ENCODE measurements at places on chromosomes 3 and 15.

- no peak for DNase-seq
Measured at GRCh38 chr3:14418296-14419250, 16.2 kb downstream of the SLC6A6 start.

- no peak for DNase-seq
Measured at GRCh38 chr15:98063315-98063714, 102.8 kb downstream of the ARRDC4 start.

GRCh38 chr3:148880681-148881080, 15.6 kb downstream of the CPA3 start:
- no peak for DNase-seq

DNA sequence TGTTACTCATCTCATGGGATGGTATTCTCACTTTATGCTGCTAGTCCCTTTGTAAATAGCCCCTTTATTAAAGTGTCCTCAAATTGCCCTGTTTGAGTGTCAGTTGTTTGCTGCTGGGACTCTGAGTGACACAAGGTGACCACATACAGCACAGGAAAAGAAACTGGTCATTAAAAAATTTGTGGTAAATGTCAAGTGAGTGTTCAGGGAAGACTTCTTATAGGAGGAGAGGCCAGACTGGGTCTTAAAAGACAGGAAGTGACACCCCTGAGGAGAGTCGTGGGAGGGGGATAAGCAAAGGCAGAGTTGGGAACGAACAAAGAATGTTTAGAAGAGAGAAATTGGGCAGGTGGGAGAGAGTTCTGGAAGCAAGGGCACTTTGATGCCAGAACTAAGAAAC, 35.2 kb downstream of the CCR3 start:
- DNase-seq = no peak

DNA sequence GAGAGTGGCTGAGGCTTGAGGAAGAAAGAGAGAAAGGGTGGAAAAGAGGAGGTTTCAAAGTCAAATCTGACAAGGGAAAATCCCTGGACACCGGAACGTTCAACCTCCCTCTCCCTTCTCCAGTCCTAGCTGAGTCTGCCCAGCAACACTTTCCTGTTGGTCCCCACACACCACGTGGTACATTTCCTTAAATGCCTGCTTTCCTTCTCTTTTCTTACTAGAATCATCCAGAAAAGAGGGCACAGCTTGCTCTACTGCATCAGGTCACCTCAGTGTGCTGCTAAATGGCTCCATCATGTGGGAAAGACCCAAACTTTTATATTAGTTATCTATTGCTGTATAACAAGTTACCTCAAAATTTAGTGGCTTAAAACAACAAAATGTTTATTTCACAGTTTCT, 181.2 kb downstream of the NECTIN3 start:
- DNase-seq = no peak

GRCh38 chr3:156317462-156318074, 197.2 kb downstream of the KCNAB1 start:
- no peak for DNase-seq

GRCh38 chr3:175659670-175660350, 800.7 kb downstream of the NAALADL2 start:
- DNase-seq = no peak

DNA sequence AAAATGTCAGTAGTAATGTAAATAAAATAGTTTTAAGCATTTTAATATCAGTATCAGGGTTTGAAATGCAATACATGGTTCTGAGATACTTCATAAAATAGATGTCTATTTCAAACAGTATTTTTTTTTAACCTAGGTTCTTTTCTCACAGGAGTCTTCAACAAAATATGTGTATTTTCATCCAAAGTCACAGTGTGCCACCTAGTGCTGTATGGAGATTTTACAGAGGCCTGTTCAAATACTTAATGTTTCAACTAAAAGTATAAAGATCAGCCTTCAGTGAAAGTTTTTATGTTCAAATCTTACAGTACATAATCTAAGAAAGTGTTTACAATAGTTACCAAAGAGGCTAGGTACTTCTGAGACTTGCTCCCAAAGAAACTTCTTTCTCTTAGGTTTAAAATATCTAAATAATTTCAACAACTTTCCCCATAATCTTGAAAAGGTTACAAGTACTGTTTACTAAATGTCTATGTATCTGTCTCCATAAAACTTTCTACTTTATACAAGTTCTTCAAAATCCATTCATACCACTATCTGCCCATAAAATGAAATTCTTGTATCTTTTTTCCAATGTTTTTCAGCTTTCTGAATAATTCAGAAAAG, 38.3 kb downstream of the SCAPER start:
- no peak for DNase-seq

GRCh38 chr3:74501007-74501406, 113.5 kb downstream of the CNTN3 start:
- DNase-seq = no peak

GRCh38 chr3:194476784-194477183, 10.0 kb downstream of the ATP13A3 start:
- DNase-seq = no peak

- DNase-seq = no peak
Measured at GRCh38 chr3:162094301-162094700, 597.7 kb downstream of the OTOL1 start.

GRCh38 chr15:99683000-99683670, 50.1 kb downstream of the LYSMD4 start:
- DNase-seq = no peak

- no peak for DNase-seq
Measured at GRCh38 chr15:49041426-49041825, 4.8 kb downstream of the SECISBP2L start.

- DNase-seq = no peak
Measured at GRCh38 chr3:126340081-126340511, 17.1 kb downstream of the KLF15 start.

DNA sequence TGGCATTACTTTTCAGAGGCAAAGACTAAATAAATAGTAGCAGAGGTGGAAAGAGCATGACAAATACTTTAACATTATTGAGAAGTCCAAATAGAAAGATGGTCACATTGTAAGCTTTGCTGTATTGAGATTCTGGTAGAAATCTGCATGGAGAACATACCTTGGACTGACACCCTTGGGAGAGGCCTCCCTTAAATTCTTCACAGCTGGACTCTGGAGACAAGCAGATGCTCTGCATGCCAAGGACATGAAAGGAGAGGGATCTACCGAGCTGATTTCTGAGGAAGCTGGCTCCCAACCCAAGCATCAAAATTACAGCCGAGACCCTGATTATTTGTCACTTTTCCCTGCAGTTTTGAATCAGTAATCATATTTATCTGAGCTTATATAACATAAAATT, 212.5 kb upstream of the COL8A1 start:
- DNase-seq = no peak

- DNase-seq = no peak
Measured at GRCh38 chr3:105904678-105905284, 36.0 kb upstream of the CBLB start.

DNA sequence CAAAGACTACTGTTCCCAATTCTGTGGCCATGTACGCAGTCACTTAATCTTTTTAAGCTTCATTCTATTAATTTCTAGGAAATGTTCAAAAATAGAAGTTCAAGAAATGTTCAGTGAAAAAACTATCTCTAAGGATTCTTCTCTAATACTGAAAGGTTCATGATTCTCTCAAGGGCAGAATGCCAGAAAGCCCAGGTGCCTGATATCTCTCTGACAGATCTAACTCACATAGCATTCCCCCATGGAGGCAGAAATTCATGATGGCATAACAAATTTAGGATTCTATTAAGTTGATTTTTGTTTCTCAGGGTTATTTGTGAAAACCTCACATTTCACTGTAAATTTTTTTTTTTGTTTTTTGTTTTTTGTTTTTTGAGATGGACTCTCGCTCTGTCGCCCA, 17.5 kb downstream of the CHRM5 start:
- no peak for DNase-seq

DNA sequence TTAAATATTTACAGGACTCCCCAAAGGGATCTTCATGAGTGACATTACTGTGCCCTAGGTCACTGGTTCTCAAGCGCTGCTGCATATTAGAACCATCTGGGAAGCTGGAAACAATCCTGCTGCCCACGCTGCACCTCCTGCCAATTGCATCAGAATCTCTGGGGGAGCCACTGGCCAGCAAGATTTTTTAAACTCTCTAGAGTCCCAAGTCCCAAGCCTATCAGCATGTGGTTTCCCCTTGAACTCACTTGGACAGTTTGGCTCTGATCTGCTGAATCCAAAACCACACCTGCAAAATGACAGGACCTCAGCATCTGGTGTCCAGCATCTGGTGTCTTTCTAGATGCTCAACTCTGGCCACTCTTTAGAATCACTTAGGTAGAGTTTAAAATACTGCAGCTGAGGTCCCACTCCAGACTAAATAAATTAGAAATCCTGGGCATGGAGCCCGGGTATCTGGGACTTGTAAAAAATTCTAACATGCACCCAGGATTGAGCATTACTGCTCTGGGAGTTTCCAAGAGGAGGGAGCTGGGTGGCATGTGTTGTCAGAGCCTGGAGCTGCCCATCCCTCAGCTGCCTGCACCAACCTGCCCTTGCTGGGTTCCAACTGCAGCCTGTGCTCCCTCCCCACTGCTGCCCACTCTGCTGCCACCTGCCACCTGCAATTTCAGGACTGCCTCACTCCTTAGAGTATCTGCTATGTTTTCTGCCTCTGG, 311.3 kb downstream of the SLC9A9 start:
- no peak for DNase-seq

DNA sequence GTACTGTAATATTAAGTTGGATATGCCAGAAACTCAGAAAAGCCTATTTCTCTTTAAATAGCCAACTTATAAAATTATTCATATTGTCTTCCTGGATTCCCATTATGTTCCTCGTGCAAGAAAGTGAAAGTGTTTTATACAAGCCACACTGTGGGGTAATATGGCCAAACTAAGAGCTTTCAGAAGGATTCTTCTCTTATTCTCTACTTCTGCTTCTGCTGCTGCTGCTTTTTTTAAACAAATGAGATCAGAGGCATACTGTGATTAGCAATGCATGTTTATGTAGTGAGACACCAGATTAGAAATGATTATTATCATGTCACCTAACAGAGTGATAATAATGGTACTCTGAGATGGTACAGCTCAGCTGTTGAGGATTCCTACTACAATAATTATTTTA, 1026.5 kb upstream of the CFAP20DC start:
- DNase-seq = no peak

DNA sequence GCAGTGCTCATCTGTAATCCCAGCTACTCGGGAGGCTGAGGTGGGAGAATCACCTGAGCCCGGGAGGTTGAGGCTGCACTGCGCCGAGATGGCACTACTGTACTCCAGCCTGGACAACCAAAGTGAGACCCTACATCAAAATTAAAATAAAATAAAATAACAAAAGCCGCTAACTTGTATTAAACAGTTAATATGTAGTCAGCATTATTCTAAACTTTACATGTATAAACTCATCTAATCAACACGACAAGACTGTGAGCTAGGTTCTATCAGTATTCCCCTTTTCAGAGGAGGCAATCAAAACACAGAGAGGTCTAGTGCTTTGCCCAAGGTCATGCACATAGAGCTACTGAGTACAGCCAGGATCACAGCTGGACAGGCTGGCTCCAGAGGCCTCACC, 111.7 kb upstream of the LINGO1 start:
- DNase-seq = no peak

DNA sequence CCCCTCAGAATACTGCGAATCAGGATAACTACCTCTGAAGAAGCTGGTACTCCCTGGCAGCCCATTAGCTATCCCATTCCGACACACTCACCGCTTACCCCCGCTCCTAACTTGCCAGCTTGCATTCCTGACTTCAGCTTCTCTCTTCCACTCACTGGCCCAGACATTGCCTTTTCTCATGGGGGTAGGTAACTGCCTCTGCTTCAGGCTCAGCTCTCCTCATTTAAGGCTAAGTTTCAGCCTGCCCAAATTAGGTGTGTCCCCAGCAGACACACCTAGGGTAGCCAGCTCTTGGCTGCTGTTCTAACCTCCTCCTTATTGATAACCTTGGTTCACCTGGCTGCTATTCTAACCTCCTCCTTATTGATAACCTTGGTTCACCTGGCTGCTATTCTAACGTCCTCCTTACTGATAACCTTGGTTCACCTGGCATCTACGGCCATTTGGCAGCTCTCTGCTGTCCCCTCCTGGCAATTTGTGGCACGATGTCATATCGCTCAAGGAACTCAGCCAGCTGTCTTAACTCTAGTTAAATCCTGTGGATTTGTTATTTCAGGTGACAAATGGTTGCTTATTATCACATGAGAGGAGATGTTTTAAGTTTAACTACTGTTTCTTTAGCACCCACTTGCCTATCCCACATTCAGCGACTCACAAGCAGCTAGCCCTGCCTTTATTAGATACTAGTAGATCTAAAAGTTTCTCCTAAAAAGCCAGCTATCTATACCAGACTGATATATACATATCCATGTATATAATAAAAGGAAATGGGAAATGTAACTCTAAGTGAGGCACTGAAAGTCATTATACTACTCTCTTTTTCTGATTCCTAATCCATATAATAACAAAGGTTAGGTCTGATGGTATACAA, 106.5 kb upstream of the ACP3 start:
- no peak for DNase-seq

DNA sequence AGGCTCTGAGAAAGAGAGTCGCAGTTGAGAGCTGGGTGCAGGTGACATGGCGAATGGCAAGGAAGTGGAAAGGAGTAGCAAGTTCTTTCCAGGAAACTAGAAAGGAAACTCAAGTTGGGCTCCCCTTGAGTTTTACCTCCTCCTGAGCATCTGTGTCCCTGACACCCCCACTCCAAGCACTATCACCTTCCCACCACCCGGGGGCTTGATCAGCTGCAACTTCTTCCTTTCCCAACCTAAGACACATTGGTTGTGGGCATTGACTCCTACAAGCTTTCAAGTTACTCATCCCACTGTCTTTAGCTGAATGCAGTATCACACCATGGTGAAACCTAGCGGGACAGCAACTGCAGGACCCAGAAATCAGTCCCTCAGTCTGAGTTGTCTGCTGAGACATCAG, 256.6 kb upstream of the NR2F2 start:
- DNase-seq = no peak

DNA sequence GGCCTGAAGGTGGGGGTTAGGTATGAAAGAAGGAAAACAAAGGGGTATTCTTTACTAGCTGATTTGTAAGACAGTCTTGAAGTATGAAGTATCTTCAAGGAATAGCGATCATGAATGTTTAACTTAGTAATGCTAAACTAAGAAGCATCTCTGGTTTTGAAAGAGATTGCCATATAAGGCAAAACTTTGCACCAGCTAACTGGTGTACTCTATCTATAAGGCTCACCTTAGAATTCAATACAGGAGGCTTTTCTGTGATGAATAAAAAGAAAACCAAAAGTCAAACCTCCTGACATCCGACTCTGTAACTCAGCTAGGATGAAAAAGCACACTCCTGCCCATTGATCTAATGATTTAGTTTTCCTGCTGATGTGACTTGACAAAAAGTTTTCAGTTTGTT, 54.7 kb downstream of the FOXP1 start:
- DNase-seq = no peak

DNA sequence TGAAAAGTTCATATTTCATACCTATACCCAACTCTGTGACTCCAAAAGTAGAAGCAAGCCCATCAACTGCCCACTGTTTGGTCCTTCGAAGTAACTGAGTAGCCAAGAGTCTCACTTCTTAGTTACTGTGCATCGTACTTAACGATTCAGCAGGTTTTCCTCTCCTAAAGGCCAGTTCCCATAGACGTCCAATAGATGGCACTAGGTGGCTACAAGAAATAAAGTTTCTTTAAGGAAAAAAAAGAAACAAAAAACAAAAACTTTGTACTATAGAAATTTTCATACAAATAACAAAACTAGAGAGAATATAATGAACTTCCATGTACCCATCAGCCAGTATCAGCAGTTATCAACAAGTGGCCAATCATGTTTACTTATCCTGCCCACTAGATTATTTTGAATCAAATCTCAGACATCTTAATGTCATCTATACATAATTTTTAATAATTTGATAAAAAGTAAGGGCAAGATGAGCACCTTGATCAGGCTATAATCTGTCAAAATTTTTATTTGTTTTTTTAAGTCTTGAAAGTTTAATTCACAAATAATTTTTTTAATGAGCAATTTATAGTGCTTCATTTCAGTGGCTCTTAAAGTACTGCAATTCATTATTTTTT, 63.8 kb upstream of the ACP3 start:
- DNase-seq = no peak
